ENCODE measurements at places on chromosomes 3 and 15.

GRCh38 chr3:69999140-70000027 lies at the start of gene SAMMSON:
TSS of gene SAMMSON (plus strand) at chr3:69999733.
- DNase-seq, result peak; percentile 33

DNA sequence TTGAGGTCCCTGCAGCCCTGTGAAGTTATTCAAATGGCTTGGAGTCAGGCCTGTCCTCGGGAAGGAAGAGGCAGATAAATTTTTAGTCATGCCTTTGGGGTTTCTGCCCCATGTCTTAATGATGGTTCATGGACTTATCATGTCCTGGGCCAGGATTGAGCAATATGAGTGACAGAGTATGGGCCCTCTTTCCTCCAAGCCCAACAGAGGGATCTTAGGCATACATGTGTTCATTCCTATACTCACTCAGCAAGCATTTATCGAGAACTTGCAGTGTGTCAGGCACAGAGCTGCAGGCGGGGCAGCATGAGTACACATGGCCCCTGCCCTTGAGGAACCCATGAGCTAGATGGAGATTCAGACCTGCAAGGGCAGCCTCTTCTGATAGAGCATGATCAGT lies 6.2 kb downstream of the ESYT3 start:
- no peak for DNase-seq

- no peak for DNase-seq
Measured at GRCh38 chr3:195697582-195698324, 23.0 kb upstream of the MUC20 start.

DNA sequence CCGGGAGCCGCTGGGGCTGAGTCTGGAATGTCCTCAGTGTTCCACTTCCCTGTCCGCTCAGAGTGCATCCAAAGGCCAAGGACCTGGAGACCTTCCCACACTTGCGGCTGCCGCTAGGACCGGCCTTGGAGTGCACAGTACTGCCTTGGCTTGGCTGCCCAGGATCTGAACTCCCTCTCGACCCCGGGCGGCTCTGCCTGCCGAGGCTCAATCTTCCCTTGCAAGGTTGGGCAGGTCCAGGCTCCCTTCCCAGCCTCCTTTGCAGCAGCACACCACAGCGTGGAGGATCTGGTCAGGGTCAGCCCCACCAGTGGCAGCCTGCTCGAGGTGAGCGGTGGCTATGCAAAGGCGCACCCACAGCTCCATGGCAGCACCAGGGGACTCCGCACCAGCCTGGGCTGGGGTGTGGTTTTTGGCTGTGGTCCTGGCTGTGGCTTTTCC lies 69.2 kb downstream of the PLXNA1 start:
- DNase-seq, result no peak

GRCh38 chr3:102140116-102140515 lies 290.8 kb downstream of the NFKBIZ start:
- DNase-seq, result no peak
